ENCODE measurements at places on chromosomes 5 and 9.

DNA sequence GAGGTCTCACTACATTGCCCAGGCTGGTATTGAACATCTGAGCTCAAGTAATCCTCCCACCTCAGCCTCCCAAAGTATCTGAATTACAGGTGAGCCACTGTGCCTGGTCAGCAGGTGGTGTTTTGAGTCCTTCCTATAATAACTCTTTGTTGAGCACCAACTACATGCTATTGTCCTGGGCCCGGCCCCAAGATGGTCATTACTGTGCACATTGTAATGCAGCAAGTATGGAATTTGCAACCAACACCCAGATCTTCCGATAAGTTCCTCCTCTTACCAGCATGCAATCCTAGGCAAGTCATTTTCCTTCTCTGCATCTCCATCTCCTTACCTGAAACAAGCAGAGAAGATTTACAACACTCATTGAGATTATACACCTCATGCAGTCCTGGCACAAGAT lies 510.3 kb upstream of the KLF4 start:
- DNase-seq, result no peak

GRCh38 chr9:32378496-32378895 lies 5.9 kb upstream of the ACO1 start:
- no peak for DNase-seq

- DNase-seq, result no peak
Measured at GRCh38 chr5:147426640-147427327, 83.1 kb downstream of the DPYSL3 start.

- no peak for DNase-seq
Measured at GRCh38 chr9:115593587-115594091, 475.7 kb upstream of the TNC start.

All from T-helper 17 cell (primary cell).